ENCODE measurements at places on chromosomes 5 and 9.
A peak's percentile ranks its signal among the peaks of the same experiment; 100 is the strongest.

DNA sequence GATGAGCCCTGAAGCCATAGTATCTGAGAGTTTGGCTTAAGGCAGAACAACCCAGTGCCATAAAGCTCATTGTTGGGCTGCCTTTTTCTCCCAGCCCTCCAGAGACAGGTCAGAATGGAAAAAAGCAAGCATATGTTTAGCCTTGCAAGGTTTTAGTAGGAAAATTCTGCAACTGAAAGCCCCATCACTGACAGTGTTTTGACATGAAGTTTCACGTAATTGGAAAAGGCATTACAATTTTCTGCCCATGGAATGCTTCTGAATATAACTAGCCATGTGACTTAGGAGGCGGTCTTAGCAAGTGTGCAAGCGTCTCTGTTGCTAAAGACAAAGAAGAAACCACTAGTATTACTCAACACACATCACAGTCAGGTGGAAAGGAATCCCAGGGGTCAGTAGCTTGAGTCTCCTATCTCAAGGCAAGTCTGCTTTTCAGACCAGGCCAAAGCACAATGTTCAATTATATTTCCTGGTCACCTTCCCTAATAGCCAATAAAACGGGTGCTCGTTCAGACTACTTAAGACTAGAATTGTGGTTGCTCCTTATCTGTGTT lies 117.6 kb downstream of the CARTPT start:
- DNase-seq, result peak; percentile 2

DNA sequence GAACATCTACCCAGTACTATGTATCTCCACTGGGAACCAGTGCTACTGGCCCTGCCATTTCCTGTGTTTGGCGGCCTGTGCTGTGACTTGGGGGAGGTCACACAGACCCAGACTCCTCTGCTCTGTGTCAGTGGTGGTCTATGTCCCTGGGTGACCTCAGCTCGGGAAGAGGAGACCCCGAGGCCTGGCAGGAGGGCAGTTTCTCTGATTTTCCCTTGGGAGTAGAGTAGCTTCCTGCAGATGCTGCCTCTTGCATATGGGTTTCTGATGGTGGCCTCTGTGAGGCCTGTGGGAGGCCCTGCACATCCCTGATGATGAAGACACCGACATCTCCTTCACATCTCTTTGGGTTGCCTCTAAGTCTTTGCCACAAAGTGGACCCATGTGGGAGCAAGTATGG lies 13.0 kb upstream of the SMIM32 start:
- DNase-seq, result no peak

DNA sequence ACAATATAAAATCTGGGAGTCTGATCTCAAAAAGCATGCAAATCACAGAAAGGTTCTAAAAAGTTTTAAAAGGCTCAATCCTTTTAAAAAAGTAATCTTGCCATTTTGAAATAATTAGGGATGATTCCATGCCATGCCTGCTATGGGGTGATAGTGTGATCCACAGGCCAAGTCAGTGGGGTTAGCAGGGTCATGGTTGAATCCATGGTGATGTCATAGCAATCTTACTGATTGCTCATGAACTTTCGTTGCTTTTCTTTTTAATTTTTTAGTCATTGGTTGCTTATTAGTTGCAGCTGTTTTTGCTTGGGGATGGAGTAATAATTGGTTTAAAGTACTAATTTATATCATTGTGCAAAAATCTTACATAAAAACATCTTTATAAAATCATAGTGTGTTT lies 485.0 kb downstream of the ENC1 start:
- DNase-seq, result no peak

- DNase-seq, result peak; percentile 61
Measured at GRCh38 chr9:91412941-91413340, 10.7 kb downstream of the NFIL3 start.

GRCh38 chr5:177008716-177009115 lies 2.1 kb upstream of the UIMC1 start:
- peak; percentile 15 for DNase-seq

DNA sequence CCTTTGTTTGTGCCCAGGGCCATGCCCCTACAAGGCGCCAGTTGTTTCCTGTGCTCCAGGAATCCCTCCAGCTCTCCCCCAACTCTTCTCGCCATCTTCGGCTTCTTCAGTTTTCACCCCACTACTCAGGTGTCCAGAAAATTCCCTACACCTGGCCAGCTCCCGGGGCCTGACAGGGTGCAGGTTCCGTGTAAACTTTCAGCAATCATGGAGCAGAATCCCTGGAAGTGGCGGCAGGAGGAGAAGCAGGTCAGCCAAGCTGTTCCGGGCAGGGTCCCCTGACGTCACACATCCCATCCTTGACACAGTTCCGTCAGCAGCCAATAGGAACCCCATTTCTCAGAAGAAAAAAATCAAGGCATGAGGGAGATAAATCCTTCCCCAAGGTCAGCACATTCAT lies 12.2 kb upstream of the ADGRD2 start:
- no peak for DNase-seq

DNA sequence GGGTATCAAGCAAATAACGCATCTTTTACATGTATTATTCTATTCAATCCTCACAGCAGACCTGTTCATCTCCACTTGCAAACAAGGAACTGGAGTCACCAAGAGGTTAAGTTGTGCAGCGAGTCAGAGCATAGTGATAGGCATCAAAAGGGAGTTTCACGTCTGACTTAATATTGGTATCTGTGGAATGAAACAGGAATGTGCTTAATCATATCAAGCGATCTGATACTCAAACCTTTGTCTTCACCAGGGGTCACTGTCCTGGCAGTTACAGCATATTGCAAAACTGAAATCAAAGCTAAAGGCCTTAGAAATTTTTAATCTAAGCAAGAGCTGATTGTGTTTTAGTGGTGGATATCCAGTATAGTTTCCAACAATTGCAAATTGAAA lies 271.6 kb downstream of the PLK2 start:
- DNase-seq, result no peak

DNA sequence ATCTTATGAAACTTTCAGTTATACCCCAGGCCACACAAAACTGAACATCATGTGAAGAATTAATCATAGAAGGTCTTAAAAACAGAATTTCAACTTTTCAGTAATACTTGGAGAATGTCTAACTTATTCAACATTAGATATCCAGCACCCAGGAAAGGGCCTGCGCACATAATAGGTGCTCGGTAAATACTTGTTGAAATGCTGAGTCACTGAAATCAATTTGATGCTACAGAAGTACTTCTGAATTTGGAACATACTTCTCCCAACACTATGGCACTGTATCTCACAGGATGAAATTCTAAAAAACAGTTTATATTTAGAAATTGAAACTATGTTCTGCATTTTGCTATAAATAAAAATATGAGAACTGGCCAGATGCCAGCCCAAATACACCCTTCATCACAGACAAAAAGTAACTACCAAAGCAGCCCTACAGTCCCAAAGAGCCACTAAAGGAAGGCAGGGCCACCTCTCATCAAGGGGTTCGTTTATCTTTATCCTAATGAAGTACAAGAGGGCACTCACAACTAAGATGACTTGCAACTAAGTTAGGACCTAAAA lies 26.5 kb downstream of the MRPS27 start:
- no peak for DNase-seq

DNA sequence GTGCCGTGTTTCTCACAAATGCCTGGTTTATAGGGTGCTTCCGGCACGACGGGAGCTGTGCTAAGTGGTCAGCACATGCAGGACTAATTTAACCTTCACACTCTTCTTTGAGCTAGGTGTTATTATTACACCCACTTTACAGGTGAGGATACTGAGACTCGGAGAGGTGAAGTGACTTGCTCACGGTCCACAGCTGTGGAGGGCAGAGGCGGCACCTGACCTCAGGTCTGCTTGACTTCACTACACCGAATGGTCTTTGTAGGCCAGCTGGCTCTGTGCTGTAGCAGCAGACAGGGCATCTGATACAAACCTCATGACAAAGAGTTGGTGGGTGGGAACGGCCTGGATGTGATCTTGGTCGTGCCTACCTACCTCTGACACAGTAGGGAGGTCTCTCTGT lies 102.0 kb upstream of the BOD1 start:
- DNase-seq, result no peak

DNA sequence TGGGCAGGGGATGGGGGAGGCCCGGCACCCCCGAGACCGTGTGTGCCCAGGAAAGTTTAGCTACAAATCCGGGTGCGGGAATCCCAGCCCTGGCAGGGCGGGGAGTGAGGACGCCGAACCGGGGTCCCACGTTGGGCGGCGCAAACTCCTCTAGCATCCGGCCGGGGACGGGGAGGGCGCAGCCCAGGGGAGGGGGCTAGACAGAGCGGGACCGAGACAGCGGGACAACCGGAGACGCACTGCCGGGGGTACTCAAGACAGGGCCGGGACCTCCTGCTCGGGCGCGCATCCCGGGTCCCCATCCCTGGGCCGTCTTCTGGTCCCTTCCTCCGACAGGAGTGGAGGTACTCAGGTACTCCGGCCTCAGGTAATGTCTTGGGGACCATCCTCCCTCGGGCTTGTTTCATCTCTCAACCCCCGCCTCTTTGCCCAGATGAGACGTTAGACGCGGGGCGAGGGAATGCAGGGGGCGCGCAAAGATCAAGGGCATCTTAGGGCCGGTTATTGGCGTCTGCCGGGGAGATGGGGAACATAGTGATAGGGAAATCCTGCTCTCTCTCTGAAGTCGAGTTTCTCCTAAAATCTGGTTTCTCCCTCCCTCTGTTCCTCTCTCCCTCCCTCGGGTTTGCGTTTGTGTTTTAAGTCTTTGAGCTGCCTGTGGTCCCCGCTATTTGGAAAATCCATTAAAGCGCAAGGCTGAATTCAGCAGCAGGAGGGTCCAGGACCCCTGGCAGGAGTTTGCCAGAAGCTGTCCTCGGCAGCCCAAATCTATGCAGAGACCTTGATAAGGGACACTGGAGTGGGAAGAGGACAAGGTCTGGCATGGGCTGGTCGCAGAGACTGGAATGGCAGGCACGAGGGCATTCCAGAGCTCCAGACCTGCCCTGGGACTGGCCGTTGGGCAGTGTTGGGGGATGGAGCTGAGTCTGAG lies 815 bp downstream of the PDZD2 start:
- no peak for DNase-seq

DNA sequence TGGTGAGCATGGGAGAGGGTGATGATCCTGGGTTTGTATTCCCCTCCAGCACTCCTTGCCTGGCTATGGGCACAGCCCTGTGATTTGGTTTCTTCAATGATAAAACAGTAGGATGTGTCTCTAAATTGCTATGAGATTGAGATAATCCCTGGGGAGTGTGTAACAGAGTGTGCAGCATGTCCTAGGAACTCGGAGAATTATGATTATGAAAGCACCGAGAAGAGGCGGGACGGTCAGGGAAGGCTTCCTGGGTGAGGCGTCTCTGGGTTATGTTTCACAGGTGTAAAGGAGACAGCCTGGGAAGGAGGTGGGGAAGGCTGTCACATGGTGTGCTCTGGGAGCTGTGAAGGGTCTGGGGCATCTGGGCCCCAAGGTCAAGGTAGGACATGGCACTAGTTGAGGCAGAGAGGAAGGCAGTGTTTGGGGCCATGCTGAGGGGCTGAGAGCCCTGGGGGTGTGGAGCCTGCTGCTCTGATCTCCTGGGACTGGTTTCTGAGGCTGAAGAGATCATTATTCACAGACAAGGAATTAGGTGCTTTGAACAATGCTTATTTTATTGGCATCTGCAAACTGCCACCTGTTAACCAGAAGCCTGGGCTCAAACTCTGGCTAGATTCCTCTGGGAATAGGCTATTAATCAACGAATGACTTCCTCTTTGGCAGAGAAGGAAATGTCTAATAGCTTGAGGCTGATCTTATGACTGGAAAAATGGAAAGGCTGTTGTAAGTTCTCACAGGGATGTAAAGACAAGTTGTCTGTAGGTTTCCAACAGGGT lies 73.8 kb upstream of the IL12B start:
- DNase-seq, result peak; percentile 59

DNA sequence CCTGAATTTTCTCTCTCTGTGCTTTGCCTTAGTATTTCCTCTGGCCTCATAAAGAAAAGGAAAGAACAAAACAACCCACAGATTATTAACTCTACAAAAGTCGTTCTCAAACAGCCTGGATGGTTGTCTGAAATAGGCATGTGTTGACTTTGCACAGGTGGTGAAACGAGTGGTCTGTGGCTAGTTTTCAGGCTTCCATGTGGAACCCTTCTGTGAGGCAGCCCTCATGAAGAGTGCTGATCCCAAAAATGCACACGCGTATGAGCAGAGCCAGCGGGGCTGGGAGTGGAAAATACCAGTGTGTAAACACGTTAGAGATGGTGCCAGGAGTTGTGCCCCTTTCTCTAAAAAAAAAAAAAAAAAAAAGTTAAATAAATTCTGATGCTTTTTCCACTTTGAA lies 4.9 kb upstream of the PSAT1 start:
- DNase-seq, result no peak

Data from inflammatory macrophage treated with lipopolysaccharide for 4 hours (primary cell).